Epithelial cell of esophagus (primary cell): ENCODE measurements at places on chromosomes 3 and 15.

GRCh38 chr15:62989366-62990055, 53.0 kb upstream of the TPM1 start:
- no peak for DNase-seq

DNA sequence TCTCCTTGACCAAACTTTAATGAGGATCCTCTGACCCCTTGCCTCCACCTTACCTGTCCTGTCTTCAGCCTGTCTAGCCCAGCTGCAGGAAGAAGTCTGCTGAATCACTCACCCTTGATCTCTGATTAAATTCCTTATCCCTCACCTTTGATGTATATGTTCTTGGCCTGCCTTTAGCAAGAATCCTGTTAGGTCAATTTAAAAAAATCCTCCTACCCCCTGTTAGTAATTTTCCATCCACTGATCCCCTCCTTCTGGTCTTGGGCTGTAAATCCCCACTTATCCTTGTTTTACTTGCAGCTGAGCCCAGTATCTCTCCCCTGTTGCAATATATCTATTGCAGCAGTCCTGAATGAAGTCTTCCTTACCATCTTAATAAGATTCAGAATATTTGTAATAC, 39.0 kb downstream of the MYH15 start:
- peak; percentile 21 for DNase-seq

DNA sequence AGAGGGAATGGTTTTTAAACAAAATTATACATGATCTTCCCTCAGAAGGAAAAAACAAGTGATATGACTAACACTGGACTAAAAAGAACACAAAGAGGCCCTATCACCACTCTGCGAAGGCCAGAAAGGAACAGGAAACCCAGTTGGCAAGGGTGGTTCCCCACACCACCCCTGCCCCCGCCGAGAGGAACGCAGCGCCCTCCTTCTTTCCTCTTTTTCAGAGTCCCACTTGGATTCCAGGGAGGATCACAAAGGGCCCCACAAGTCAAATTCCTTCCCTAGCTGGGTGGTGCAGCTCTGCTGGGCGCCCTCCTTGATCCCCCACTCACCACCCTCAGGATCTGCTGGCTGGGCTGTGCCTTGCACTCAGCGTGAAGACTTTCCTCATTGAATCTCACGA, 29.8 kb downstream of the PLA1A start:
- no peak for DNase-seq

DNA sequence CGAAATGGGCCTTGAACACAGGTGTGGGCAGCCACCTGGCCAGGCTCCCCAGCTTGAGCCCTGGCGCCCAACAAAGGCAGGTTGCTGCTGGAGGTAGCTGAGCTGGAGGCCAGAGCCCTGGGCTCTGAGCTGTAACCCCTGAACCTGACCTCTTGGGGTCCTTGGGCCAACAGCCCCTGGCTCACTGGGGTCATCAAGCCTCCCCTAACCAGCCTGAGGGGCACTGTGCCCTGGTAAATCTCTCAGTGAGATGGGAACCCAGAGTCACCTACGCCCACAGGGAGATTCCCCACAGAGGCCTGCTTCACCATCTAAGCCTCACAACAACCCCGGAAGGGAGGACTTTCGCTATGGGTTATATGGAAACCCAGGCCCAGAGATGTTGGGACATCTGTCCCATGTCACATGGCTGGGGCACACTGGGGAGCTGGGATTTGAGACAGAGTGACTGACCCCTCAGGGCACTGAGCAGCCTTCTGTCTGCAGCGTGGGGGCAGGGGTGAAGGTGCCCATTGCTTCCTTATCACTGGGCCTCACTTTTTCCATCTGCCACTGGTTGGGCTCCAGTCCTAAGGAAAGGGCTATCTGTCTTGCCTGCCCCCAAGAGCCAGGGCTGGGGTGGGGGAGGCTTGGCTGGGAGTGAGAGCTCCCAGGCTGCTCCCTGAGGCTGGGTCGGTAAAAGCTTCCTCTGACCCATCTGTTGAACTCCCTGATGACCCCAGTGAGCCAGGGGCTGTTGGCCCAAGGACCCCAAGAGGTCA, 59.1 kb downstream of the IQSEC1 start:
- DNase-seq = no peak

DNA sequence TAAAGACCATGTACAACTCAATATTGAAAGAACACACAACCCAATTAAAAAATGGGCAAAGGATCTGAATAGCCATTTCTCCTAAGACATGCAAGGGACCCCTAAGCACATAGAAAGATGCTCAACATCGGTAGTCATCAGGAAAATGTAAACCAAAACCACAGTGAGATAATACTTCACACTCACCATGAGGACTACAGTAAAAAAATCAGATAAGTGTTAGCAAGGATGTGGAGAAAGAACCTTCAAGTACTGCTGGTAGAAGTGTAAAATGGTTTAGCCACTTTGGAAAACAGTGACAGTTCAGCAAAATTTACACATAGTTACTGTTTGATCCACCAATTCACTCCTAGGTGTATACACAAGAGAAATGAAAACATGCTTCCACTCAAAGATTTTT, 30.1 kb upstream of the XIRP1 start:
- no peak for DNase-seq

GRCh38 chr3:99900248-99900647, 82.6 kb downstream of the CMSS1 start:
- DNase-seq = no peak

DNA sequence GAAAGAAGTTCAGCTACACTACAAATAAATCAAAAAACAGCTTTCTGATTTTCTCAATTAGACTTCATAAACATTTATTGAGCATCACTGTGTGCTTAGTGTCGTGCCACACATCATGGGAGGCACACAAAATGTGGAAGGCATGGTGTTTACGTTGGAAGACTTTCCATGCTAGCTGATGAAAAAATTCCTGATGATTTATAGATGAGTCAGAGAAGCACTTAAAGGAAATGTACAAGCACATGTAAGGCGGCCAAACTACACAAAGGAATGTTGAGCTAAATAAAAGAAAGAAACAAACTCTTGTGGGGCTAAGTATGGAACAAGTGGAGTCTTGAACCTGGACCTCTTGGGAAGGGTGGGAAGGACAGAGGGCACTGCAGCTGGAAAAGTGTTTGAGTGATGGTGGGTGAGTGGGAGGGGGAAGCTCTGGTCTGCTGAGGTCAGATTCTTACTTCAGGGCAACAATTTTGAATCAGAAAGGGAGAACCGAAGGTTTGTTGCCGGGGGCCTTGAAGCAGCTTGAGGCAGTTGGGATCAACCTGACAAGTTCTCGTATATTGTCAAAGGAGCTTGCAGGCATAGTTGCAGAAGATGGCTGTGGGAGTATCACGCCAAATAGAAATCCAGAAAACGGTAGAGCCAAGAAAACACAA, 66.9 kb downstream of the FOXB1 start:
- peak; percentile 89 for DNase-seq

DNA sequence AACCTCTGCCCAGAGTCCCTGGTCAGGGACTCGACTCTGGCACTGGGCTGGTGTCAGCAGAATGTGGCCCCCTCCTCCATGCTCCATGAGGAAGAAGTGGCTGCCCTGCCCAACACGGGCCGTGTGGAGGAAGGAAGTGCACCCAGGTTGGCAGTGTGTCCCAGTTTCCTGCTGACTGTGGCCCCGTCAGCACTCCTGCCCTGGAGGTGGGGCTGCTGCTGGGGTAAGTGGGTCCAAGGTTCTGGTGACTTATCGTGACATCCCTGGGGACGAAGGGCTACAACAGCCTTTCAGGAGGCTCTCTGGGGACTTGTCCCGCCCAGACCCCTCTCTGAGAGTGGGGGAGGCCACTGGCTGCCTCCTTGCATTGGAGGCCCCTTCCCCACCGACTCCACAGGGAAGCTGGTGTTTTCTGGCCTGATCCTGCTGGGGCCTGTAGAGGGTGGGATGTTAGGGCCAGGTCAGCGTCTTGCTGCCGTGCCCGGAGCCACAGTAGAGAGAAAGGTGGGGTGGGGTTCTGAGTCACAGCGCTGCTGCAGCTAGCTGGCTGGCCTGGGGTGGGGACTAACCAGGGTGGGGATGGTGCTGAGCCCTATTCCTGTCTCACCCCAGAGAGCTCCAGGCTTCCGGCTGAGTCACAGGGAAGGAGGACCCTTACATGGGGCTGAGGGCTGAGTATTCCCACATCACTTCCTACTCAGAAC, 10.5 kb downstream of the SEMA4B start:
- peak; percentile 97 for DNase-seq

- DNase-seq = no peak
Measured at GRCh38 chr3:174102274-174102673, 704.7 kb downstream of the NLGN1 start.

DNA sequence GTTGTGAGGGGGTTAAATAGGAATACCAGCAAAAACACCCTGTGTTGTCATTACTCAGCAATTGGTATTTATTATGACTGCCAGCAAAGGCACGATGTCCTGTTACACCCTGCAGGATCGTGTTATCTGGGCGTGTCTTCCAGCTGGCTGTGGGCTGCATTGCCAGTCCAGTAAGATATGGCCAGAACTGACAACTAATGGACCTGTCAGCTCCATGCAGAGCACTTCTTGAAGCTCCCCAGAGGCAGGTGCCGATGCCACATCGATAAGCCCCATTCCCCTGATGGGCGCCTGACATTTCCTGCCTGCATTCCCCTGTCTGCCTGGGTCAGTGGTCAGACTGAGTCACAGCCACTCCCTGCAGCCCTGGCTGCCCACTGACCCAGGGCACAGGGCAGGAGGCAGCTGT, 79.7 kb upstream of the RASGRF1 start:
- DNase-seq = peak; percentile 84

DNA sequence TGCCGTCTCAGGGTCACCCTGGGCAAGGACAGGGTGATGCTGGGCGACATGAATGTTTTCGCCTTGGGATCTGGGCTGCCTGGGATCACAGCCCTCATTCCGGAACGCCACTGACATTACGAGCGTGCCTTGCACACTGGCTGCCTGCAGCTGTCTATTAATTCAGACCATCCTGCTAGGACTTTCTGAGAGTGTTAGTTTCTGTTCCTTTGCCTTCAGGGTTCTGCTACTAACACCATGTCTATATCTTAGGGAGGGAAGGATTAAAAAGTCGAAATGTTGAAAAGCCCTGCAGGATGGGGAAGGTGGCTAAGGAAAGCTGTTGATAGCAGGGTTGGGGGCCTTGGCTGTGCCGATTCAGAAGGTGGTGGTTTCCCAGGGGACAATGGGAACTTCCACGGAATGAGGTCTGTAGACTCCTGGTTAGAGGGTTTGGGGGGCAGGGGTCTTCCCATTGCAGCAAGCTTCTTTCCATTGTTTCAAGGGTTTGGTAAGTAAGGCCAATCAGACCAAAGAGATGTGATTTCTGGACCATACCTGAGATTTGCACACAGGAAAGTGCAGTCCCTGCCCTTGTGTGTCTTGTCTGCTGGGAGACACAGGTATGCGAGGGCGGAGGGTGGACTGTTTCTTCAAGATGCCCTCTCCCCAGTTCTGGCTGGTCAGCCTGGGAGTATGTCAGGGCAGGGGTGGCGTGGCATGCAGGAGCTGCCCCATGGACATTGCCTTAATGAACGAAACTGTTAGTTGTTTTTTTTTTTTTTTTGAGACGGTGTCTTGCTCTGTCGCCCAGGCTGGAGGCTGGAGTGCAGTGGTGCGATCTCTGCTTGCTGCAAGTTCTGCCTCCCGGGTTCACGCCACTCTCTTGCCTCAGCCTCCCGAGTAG, 50.9 kb downstream of the RGMA start:
- DNase-seq = no peak
